ENCODE measurements at places on chromosomes 2 and 18.

GRCh38 chr2:239279508-239280295 is 121.1 kb downstream of the HDAC4 start:
- DNase-seq = no peak

DNA sequence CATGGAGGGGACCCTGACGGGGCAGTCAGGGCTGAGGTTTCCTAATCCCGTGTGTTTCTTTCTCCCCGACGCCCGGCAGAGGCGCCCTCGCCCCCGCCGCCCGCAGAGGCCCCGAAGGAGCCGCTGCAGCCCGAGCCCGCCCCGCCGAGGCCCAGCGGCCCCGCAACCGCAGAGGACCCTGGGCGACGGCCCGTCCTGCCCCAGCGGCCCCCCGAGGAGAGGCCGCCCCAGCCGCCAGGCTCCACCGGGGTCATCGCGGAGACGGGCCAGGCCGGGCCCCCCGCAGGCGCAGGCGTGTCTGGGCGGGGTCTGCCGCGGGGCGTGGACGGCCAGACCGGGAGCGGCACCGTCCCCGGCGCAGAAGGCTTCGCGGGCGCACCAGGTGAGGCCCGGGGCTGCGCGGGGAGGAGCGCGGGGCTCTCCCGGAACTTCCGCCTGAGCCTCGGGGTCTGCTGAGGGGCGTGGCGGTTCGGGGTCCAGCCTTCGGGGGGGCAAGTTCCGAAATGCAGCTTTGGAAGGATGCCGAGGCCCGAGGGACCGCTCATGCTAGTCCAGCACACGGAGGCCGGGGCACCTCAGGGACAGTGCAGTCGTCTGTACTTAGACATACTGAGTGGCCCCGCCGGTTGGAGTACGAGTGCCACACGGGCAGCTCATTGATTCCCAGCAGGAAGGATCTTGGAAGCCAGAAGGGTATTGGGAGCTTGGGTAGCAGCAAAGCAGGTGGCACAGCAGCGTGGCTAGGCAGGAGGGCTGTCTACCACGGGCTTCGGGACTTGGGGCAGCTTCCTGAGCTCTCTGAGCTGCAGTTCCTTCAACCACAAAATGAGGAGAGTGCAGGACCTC is 60.1 kb downstream of the EMILIN2 start:
- peak; percentile 54 for DNase-seq

DNA sequence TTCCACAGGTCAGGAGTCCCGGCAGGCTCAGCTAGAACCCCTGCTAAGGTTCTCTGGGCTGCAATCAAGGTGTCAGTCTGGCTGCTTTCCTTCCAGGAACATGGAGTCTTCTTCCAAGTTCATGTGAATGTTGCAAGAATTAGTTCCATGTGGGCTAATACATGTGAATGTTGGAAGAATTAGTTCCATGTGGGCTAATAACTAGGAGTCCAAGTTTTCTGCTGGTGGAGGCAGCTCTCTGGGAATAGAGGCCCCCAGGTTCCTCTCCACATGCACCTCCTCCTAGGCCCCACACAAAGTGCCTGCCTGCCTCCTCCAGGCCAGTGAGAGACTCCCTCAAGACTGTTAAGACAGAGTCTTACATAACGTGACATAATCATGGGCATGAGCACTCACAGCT is 140.8 kb upstream of the SLC35G4 start:
- DNase-seq = no peak

GRCh38 chr18:56389190-56389589 is 249.2 kb downstream of the TXNL1 start:
- no peak for DNase-seq

DNA sequence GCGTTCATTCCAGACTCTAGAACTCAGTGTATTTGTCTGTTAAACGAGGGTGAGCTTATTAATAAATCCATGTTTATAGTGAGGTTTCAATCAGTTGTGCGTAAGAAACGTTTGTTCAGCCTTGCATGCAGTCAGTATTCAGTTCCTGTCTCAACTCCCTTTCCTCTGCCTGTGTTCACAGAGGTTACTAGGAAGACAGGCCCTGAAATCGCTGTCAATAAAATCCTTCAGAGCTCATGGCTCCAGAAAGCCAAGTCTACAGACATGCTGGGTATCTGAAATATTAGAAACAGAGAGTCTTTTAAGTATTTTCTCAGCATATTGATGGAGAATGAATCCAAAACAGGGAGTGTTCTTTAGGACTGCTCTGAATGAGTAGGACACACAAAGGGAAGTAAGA is 75.4 kb downstream of the KLF7 start:
- no peak for DNase-seq

GRCh38 chr2:55078956-55079355 is 28.7 kb upstream of the RTN4 start:
- DNase-seq = no peak

DNA sequence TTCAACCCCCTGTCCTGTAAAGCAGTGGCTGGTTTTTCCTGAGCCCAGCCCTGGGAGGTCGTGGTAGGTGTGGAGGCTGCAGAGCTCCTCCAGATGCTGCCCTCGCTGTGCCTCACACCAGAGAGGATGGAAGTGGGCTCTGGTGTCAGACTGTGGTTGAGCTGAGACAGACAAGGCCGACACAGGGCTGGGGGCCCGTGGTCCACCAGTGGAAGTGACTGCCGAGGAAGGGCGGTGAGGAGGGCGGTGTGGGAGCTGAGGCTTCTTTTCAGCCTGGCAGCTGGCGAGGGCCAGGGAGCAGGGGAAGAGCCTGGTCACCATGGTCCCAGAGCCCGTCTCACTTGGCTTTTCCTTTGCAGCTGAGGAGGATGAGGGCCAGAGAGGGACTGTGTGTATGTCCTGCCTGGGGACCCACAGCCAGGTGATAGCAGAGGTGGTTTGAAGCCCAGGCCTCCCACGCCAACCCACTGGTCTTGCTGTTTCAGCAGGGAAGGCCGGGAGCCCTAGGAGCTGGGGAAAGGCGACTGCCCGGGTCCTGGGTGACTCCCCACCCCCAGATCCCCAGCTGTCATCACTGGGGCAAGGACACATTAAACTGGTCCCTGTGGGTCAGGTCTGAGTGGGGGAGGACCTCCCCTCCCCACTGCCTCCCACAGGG is 8.5 kb downstream of the SFTPB start:
- no peak for DNase-seq

DNA sequence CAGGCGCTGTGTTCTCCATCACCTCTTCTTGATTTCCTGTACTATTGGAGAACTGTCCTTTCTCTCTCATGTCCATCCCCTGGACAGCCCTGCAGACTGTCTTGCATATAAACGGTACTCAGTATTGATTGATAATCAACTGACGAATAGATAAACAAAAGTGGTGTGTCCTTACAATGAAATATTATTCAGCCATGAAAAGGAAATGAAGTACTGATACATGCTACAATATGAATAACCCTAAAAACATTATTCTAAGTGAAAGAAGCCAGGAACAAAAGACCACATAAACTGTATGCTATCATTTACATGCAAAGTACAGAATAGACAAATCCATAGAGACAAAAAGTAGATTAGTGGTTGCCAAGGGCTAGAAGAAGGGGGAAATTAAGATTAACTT is 77.6 kb downstream of the SDC1 start:
- no peak for DNase-seq

GRCh38 chr2:46469116-46469515 is 10.2 kb upstream of the TMEM247 start:
- no peak for DNase-seq

GRCh38 chr2:84152462-84152861 is 306.6 kb downstream of the SUCLG1 start:
- DNase-seq = no peak

DNA sequence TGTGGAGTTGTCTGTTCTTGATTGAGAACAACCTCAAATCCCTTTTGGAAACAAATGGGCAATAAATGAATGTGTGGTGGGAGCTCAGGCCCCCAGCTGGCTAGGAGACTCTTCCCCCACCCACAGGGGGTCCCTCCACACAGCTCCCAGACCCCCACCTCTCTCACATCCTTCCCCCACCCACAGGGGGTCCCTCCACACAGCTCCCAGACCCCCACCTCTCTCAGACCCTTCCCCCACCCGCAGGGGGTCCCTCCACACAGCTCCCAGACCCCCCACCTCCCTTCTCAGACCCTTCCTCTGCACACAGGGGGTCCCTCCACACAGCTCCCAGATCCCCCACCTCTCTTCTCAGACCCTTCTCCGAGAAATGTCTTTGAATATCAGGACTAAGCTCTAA is 79.0 kb upstream of the CTDP1 start:
- no peak for DNase-seq

GRCh38 chr2:141437521-141437920 is 693.3 kb downstream of the LRP1B start:
- no peak for DNase-seq

GRCh38 chr2:240957656-240958365 is 40.6 kb upstream of the SNED1 start:
- no peak for DNase-seq

GRCh38 chr2:220440731-220441130 is 813.3 kb downstream of the SLC4A3 start:
- no peak for DNase-seq

DNA sequence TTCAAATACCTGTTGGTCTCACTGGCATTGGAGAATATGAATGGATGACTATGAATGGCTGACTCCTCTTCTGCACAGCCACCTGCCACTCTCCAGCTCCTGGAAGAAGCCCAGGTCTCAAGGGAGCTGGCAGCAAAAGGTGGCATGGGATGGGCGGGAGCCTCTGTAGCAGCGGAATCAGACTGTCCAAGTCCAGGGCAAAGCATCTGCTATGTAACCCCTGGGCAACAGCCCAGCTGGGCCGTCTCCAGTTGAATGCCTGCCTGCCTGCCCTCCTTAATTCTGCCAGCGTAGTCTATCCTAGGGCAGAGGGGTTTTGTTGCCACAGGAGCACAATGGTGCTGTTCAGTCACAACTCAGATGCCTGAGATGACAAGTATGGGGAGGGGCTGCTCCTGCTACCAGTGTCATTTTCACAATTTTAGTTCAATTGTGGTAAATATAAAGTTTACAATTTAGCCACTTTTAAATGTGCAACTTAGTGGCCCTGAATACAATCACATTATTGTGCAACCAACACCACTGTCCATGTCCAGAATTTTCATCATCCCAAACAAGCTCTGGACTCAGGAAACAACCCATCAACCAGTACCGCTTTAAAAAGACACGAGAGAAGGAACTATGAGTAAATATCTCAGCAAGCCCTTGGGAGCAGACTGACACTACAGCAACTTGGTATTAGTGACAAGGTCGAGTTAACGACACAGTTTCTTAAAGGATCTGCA is 115.2 kb downstream of the MYO5B start:
- no peak for DNase-seq

DNA sequence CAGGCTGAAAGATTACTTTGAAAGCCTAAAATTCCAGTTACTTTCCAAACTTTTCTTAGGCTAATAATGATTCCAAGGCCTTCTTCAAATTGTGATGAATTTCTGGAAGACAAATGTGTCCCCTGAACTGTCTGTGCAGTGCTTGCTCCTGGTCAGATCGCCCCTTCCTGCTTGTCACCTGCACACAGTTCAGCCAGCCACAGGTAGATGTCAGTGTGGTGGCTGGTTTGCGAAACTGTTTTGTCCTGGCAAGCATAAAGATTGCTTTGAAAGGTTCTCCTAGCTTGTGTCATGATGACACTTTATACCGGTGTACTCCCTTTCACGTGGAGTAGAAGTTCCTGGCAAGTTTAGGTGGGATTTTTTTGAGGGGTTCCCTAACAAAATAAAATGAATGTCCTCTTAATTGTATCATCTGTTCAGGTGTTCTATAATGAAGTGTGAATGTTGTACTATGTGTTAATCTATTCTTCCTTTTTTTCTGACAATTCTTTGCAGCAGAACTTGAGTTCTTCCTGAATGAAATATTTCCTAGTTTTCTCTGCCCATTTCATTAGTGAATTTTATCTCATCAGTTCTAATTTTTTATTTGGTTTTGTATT is 298.8 kb downstream of the ZNF407 start:
- no peak for DNase-seq

Data from T-helper 17 cell (primary cell).